ENCODE measurements at places on chromosomes 16 and 17.

- no peak for DNase-seq
Measured at GRCh38 chr16:46891910-46892309, 7.7 kb downstream of the GPT2 start.

DNA sequence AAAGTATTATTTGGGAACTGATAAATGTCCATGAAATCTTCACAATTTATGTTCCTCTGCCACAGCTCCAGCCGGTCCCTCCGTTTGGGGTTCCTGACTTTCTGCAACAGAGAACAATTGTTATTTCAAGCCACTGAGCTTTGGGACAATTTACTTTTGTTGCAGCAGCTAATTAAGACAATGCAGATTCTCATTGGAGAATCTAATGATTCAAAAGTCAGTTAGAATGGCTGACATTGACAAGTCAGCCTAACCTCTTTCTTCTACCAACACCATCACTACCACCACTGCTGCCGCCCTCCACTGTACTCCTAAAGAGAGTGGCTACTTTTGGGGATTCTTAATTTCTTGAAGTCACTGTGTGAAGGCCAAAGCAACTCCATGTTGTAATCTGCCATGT lies 15.0 kb upstream of the HEATR6 start:
- no peak for DNase-seq

GRCh38 chr16:3716831-3717234 lies 491 bp downstream of the TRAP1 start:
- DNase-seq, result no peak

DNA sequence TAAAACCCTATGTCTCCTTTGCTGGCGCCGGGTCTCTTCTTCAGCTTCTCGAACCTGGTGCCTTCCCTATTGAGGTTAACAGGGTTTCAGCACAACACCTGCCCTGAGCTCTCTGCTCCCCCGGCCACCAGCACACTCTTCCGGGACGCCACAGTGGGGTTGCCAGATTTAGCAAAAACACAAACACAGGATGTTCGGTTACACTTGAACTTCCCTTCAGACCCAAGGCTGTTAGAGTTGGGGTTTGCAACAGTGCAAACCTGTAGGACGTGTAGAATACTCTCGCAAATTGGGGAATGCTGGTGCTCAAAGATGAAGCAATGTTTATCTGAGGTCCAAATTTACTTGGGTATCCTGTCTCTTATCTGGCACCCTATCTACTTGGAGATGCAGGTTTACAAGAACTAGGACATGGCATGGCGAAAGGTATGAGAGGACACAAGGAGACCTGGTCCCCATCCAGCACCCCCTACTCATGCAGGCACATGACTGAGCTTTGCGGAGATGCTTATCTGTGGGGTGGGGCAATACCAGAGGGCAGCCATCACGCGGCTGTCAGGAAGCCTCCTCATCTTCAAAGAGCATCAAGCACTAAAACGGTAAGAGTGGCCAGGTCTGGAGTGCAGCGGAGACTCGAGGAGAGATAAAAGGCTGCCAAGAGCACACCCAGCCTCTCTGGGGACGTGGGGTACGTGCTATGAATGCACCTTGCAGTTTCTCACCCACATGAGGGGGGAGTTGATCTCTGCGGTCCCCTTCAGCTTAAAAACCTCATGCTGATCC lies 52.8 kb downstream of the SDK2 start:
- DNase-seq, result no peak

GRCh38 chr16:53056392-53056881 lies 1.6 kb downstream of the CHD9 start:
- no peak for DNase-seq

GRCh38 chr16:88759245-88759975 lies 25.6 kb downstream of the PIEZO1 start:
- no peak for DNase-seq

DNA sequence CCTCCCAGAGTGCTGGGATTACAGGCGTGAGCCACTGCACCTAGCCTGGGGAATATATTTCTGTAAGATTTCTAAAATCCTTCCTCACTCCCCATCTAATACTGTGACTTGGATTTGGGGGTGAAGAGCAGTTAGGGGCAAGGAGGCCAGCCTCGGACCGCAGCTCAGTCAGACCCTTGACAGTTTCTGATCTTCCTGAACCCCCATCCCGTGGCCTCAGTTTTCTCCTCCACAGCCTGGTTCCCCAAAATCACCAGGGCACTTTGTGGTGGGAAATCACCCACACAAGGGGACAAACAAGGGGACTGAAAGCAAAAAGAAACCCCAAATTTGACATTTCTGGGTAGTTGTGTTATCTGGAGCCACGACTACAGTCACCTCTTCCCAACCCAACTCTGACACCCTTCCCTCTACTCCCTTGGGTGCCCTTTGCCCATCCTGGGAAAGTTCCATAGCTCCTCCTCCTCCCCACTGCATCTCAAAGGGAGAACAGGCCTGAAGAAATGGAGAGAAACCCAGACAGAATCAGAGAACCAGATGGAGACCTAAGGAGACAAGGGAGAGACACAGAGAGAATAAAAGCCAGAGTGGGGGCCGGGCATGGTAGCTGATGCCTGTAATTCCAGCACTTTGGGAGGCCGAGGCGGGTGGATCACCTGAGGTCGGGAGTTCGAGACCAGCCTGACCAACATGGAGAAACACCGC lies 2.8 kb upstream of the STAT5A start:
- DNase-seq, result no peak

GRCh38 chr17:58691701-58692238 lies at the start of gene TEX14:
TSS of gene TEX14 (minus strand) at chr17:58692045. CDS start at chr17:58652001, 40,044 bp downstream.
- DNase-seq, result no peak

- no peak for DNase-seq
Measured at GRCh38 chr17:31562376-31562840, 170.9 kb downstream of the RAB11FIP4 start.

GRCh38 chr16:89710709-89711564 lies 9.4 kb upstream of the SPATA2L start:
- DNase-seq, result no peak

- peak; percentile 55 for DNase-seq
Measured at GRCh38 chr17:6666077-6666521, 14.5 kb downstream of the C17orf100 start.

- no peak for DNase-seq
Measured at GRCh38 chr16:69328854-69329316, 1.5 kb downstream of the PDF start.

DNA sequence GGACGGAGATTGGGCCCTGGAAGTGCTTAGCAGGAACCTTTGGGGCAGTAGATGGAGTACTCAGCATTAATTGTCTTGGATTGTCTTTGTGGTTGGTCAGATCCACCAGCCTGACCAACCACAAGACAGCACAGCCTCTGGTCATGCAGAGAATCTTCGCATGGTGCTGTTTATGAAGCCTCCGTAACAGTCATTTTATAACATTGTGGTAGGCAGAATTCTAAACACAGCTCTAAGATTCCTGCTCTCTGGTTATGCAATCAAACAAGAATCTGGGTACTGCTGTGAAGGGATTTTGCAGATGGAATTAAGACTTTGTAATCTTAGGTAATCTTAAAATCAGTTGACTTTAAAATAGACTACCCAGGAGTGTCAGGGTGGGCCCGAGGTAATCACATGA lies 312.2 kb upstream of the GOT2 start:
- no peak for DNase-seq

DNA sequence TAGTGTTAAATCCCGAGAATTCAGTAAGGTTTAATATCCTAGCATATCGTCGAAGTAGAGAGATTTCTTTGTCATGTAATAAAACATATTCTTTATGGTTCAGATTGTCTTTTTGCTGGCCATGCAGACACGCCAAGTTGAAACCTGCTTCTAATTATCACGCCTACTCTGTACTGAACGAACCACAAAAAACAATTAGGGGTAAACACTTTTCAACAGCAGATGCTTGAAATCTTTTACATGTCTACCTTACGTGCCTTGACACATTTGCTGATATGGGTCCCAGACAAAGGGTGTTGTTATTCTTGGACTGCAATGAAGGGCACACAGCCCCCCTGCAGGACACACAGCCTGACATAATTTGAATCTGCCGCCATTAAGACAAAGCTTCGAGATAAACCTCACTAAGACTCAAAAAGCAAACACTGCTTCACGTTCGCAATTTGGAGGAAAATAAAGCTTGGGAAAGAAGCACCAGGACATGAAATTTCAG lies 13.3 kb downstream of the WIPI1 start:
- DNase-seq, result no peak

GRCh38 chr17:68710976-68711375 lies 109.8 kb upstream of the FAM20A start:
- no peak for DNase-seq

DNA sequence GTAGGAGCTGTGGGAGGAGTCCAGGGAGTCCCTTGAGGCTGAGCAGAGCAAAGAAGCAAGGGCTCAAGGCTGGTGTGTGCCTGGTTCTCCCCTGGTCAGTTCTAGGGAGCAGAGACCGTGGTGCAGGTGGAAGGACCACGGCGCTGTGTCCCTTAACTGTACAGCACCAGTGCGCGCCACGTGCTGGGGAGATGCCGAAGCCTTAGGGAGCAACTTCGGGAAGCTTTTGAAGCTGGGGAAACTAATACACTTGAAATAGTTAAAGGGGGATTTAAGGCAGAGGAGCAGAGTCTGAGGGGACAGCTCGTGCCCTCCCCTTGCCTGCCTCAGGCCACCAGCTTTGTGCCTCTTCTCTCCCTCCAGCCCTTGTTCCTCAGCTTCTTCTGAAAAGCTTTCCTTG lies 27.5 kb downstream of the MINK1 start:
- DNase-seq, result no peak

GRCh38 chr17:31158746-31159377 lies 64.1 kb downstream of the NF1 start:
- DNase-seq, result no peak

DNA sequence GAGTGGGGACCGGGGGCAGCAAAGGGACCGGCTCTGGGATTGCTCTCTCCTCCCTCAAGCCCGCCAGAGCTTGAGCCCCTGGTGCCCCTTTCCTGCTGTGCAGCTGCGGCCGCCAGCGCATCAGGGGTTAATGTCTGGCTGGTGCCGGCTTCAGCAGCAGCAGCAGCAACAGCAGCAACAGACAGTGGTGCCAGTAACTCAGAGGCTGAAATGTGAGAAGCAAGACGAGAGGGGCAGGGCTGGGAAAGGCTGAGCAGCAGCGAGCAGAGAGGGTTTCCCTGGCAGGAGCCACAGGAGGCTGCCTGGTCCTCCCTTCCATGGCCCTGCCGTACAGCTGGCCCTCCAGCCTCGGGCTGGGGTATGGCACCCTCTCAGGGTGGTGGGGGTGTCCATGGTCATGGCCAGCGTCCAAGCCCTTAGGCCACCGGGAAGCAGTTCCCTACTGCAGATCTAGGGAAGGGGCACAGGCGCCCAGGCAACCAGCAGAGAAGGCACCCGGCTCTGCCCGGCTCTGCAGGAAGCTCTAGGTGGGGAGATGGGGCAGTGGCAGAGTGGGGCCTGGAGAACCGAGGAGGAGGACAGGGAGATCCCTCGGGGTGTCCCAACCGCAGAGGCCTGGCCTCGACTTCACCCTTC lies 21.1 kb upstream of the TFAP4 start:
- no peak for DNase-seq

DNA sequence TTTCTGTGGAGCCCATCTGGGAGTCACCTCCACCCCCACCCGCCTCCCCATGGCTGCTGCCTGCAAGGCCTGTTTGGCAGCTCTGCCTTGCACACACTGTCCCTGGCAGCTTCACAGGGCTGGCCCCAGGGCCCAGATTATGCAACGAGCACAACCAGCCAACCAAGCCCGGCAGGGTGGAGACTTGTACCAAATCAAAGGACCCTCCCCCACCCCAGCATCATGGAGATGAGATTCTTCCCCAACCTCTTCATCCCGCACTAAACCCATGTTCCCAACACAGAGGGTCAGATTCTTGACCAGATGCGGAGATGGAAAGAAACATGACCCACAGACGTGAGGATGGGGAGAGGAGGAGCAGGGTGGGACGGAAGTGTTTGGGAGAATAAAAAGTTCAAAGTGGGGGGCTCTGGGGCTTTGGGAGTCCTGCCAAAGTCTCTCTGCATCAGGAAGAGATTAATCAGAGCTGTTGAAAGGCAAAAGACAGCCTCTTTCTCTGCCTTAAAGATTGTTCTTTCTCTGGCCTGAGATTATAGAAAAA lies 3.8 kb downstream of the SMARCD2 start:
- DNase-seq, result no peak

GRCh38 chr17:72717276-72717675 lies 375.2 kb downstream of the SLC39A11 start:
- DNase-seq, result no peak

DNA sequence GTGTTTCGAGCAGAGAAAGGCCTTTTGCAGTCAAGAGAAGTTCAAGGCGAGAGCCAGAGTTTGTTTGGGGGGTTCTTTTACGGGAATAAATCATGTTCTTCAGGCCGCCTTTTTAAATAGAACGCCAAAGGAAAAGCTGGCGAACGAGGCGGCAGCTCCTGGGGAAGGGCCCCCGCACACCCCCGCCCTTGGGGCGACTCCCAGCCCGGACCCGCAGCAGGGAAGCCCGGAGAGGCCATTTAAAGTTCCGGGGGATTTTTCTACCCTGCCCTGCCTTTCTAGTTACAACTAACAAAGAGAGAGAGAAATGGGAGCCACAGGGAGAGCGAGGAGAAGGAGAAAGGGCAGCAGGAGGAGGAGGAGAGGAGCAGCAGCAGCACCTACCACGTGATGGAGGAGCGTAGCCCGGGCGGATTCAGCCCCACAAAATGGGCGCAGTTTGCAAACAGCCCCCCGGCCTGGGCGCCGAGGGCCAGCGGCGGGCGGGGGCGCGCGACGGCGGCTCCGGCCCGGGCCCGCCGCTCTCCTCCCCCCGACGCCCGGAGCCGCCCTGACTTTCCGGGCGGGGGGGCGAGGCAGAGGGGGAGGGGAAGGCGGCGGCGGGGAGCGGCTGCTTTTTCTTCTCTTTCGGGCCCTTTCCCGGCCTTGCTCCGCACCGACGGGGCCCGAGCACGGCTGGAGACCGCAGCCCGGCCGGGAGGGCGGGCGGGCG lies 634 bp downstream of the KANSL1 start:
- DNase-seq, result peak; percentile 66

DNA sequence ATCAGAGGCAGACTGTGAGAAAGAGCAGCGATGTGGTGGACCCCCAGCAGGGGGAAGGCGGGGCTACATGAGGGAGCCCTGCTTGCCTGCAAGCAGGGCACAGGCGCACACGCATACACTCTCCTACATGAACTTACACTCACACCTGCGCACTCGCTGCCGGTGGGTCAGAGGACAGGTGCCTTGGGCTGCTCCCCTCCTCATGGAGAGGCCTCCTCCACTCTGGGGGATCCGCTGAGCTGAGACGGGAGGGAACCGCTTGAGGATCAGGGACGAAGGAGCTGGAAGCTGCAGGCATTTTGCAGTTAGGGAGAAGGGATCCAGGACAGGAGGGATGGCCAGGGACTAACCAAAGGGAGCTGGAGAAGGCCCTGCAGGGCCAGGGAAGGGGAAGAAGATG lies 14.2 kb downstream of the OSBPL7 start:
- DNase-seq, result no peak

DNA sequence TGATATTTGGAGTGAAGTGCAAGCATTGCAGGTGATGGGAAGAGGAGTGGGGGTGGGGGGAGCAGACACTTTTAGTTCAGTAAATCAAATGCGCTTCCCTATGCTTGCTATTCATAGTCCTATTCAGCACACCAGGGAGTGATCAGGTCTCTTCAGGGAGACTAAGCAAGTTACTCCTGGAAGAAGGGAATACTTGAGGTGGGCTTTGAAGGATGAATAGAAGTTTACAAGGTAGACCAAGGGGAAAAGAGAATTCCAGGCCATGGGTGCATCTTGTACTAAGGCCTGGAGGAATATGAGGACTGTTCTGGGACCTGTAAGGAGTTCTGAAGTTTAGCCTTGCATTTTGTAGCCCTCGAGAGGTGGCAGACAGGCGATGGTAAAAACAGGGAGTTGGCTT lies 40.1 kb upstream of the LGALS9 start:
- DNase-seq, result no peak

GRCh38 chr17:68197997-68198930 lies 49.6 kb upstream of the AMZ2 start:
- no peak for DNase-seq

Data from foreskin melanocyte (primary cell).